ENCODE measurements at places on chromosomes 4 and X.

DNA sequence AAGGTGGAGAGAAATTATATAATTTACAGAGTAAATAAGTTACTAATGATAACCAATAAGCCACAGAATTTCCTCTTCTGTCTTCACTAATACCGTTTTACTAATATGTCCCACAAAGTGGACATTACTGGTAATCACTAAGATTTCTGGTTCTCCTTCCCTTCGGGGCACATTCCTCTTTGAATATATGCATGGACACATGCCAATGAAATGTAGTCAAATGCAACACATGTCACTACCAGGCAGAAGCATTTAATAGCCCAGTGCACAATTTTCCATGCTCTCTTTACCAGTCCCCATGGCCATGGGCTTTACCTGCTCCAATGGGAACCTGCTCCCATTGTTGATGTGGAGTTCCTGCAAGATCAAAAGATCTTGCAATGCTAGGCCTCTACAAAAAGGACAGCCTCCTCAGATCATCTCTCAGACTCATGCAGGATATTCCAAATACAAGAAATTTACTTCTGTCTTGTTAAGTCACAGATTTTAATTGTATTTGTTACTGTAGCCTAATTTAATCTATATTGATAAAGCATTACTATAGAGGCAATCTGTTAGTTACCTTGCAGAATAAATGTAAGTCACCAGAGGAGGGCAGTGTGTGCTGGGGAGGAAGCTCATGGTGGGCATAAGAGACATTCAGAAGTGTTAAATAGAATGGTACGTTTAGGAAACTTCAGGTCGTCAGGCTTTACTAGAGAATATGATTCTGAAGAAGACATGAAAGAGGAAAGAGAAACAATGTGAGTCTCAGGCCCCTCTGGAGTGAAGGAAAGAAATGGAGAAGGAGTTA, 37.1 kb upstream of the INPP4B start:
- no peak for DNase-seq

DNA sequence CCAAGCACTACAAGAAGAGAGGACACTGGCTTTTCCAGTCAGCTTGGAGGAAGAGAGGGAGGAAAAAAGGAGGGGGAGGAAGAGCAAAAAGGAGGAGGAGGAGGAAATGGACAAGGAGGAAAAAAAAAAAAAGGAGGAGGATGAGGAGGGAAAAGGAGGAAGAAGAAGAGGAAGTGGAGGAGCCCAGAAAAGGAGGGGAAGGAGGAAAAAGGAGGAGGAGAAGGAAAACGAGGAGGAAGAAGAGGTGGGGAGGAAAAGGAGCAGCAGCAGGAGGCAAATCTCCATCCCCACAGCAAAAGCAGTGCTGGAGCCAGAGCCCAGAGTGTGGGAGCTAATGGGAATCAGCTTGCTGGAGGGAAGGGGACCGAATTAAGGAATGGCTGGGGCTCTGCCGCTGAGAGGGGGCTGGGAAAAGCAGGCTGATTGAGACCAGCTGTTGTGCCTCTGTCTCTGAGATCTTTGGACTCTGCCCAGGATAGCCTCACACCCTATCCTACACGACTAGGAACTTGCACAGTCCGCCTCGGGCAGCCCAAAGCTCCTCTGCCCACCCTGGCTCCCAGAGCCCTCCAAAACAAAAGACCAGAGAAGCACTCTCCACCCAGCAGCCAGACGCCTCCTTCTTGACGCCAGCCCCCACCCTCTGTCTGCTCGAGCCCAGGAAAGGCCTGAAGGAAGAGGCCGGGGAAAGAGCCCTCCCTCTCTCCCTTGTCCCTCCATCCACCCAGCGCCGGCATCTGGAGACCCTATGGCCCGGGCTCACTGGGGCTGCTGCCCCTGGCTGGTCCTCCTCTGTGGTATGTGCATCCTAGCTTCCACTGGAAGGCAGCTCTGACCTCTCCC, at the start of gene XPNPEP2:
TSS of gene XPNPEP2 (plus strand) at position 514 of the 843 bp plus-strand sequence. CDS start at position 749, 235 bp downstream.
- DNase-seq, result no peak

GRCh38 chrX:38273453-38273852, 52.8 kb upstream of the SRPX start:
- DNase-seq, result no peak

DNA sequence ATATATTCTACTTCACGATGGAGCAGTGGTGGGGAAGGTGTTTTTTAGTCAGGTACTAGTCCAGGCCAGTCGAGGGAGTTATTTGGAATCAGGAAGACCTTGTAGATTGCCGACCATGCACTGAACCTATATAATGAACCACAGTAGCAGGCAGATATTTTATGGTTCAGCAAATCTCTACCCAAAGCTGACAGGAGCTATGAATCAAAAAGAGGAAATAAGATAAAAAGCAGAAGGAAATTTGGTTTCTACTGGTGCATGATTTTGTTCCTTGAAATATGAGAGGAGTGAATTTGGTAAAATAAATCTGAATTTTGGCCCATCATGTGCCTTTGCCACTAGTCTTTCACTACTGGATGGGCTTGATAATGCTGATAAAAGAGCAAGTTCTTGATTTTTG, 924.3 kb upstream of the DIAPH2 start:
- no peak for DNase-seq

DNA sequence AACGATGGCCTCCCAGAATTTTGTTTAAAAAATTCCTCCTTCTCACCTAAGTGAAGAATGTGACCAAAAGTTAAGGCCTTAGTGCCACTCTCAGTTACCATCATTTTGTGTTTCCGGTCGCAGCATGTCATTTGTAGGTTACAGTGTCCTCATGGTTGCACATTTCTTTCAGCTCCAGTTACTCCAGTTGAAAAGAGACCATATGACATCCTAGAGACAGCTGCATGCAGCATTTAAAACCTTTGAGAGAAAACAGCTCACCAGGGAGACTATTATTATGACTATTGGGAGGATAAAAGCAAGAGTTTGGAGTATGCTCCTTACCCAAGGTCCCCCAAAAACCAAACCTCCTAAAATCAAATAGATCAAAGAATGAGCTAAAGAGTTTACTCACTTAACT, 45.8 kb downstream of the MGARP start:
- DNase-seq, result no peak

DNA sequence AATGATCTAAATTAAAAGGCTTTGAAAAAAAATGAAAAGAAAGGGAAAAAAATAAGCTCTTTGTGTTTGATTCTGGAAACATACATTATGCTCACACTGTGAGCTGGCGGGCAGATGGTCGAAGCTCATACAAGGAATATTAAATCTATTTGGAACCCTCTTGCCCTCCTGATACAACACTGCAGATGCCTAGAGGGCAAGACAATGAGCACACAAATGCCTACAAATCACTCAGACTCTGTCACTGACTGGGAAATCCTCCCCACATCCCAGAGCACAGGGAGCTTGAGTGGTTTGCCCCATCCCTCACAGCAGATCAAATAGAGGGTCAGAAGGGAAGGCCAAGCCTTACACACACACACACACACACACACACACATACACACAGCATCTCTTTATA, 320.4 kb downstream of the HNRNPD start:
- DNase-seq, result no peak

DNA sequence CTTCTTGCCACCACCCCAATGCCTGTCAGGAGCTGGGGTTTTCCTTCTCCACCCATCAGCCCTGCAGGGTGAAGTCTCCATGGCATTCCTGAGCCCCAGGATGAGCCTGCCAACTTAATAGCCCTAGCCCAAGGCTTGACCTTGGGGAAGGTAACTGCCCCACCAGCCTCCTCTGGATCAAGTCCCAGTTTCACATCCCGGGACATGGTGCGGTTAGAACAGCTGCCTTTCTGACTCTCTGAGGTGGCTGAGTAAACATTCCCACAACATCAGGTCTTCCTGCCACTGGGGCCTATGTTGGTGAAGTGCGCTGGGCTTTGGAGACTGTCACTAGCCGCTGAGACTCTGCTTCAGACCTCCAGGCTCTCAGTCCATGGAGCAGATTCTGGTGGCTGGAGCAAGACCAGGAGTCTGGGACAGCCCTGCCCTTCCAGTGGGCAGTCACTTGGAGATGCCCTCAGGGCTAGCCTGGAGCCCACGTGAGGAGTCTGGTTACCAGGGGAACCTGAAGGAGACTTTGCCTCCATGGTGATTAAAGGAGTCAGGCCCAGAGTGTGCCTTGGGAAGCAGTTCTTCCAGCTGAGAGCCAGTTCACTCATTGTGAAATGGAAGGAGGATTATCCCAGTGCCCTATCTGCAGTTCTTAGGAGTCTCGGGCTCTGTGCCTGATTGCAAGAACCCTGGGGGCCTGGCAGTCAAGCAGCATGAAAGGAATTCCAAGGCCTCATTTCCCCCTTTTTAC, 56.8 kb downstream of the SMIM20 start:
- no peak for DNase-seq

GRCh38 chrX:39808471-39808917, 289.3 kb downstream of the BCOR start:
- no peak for DNase-seq

- no peak for DNase-seq
Measured at GRCh38 chr4:41258783-41259182, 2.1 kb downstream of the UCHL1 start.

DNA sequence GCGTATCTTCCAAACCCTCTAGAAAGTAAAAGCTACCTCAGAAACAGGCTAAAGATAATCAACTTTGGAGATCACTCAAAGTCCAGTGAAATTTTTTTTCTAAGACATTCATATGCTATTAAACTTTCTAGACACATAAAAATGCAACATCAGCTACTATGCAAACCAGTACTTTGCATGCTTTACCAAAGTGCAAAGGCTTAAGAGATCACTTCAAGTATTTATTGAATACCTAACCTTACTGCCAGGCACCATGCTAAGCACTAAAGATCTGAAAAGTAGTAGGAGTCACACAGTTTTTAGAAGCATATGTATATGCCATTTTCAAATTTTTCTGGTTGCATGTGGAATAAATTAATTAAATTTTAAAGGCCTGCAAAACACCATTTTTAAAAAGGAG, 115.8 kb downstream of the THOC2 start:
- no peak for DNase-seq

All from T-cell (primary cell).